Skeletal muscle tissue (tissue), 5 donors: ENCODE measurements at places on chromosomes 13 and 19. TPM values are rescaled to one million over a fixed set of nuclear protein-coding genes. Genes with fewer than 3 reads are reported as not detected.

RDH8 gene
- not detected for total RNA-seq

B3GNT3 gene
- total RNA-seq: not detected

TRPC4 gene
- 1.6 TPM for total RNA-seq

PTGER1 gene
- total RNA-seq: not detected

SLC44A2 gene
- 41.2 TPM for total RNA-seq

FPR2 gene
- 4.2 TPM for total RNA-seq

CGB2 gene
- total RNA-seq: not detected

OVOL3 gene
- not detected for total RNA-seq

KCNK6 gene
- 1.6 TPM for total RNA-seq

GRIN2D gene
- under 0.01 TPM for total RNA-seq

KRTDAP gene
- total RNA-seq: not detected

CYP2S1 gene
- total RNA-seq: 1.6 TPM

NFIC gene
- total RNA-seq: 8.4 TPM

CCDC159 gene
- 7.8 TPM for total RNA-seq

MCF2L gene
- 18.3 TPM for total RNA-seq

ZNF667 gene
- 4.7 TPM for total RNA-seq

SIGLEC5 gene
- total RNA-seq: 1.6 TPM

TIMM44 gene
- 36.0 TPM for total RNA-seq

GPC6 gene
- total RNA-seq: 7.8 TPM

NLRP9 gene
- total RNA-seq: not detected
